HCT116 (cell line): ENCODE measurements at places on chromosomes 6 and 20. TPM values are rescaled to one million over a fixed set of nuclear protein-coding genes. Genes with fewer than 3 reads are reported as not detected.

OR12D3 gene
- total RNA-seq: not detected

ARMC2 gene
- 3.6 TPM for total RNA-seq

ZFP57 gene
- total RNA-seq: not detected

GMPR gene
- 24.0 TPM for total RNA-seq

TRPC4AP gene
- 48.6 TPM for total RNA-seq

CNR1 gene
- not detected for total RNA-seq

ID4 gene
- 0.10 TPM for total RNA-seq

PRIM2 gene
- total RNA-seq: 44.0 TPM

KCNG1 gene
- total RNA-seq: 54.6 TPM

TCP11 gene
- not detected for total RNA-seq

PROKR2 gene
- not detected for total RNA-seq

CAGE1 gene
- total RNA-seq: 0.20 TPM

BNIP5 gene
- total RNA-seq: not detected

SAMD3 gene
- 7.5 TPM for total RNA-seq

RSPH3 gene
- 24.7 TPM for total RNA-seq

PTCHD4 gene
- 1.1 TPM for total RNA-seq

TMEM74B gene
- 25.7 TPM for total RNA-seq

SPEF1 gene
- 0.93 TPM for total RNA-seq

GTPBP2 gene
- total RNA-seq: 98.0 TPM

NMBR gene
- not detected for total RNA-seq

MUCL3 gene
- 0.15 TPM for total RNA-seq

CHRNA4 gene
- not detected for total RNA-seq

FAM162B gene
- not detected for total RNA-seq

CENPW gene
- total RNA-seq: 46.9 TPM

EXOC2 gene
- total RNA-seq: 24.5 TPM

HSPA1L gene
- total RNA-seq: 0.12 TPM

SLC2A10 gene
- total RNA-seq: 0.05 TPM

PNLDC1 gene
- total RNA-seq: 0.37 TPM

ZSCAN23 gene
- total RNA-seq: not detected

TREML1 gene
- not detected for total RNA-seq

EPPIN gene
- not detected for total RNA-seq

LSM2 gene
- 89.7 TPM for total RNA-seq

XKR7 gene
- not detected for total RNA-seq

HLA-DPA1 gene
- total RNA-seq: 0.89 TPM

KIF25 gene
- not detected for total RNA-seq

CCDC170 gene
- 0.12 TPM for total RNA-seq

CTAGE9 gene
- not detected for total RNA-seq

TAAR5 gene
- not detected for total RNA-seq

CD40 gene
- total RNA-seq: 21.3 TPM

HUS1B gene
- 0.76 TPM for total RNA-seq

SIRT5 gene
- total RNA-seq: 13.8 TPM

FRS3 gene
- 5.9 TPM for total RNA-seq

MUC22 gene
- total RNA-seq: not detected

ANGPT4 gene
- total RNA-seq: not detected

TRIM40 gene
- total RNA-seq: not detected

PGC gene
- total RNA-seq: 1.2 TPM

ZNF217 gene
- total RNA-seq: 33.8 TPM

SPATA25 gene
- total RNA-seq: 0.42 TPM

HLA-DPB1 gene
- 1.5 TPM for total RNA-seq

GRM1 gene
- total RNA-seq: not detected

STMND1 gene
- not detected for total RNA-seq

HM13 gene
- total RNA-seq: 183 TPM

HTR1E gene
- not detected for total RNA-seq

DEFB115 gene
- total RNA-seq: not detected
